ENCODE measurements at places on chromosomes 2 and 18.

- DNase-seq, result no peak
Measured at GRCh38 chr18:39602131-39602530, 2036.5 kb upstream of the CELF4 start.

- no peak for DNase-seq
Measured at GRCh38 chr2:75431763-75432162, 129.0 kb downstream of the EVA1A start.

- peak; percentile 11 for DNase-seq
Measured at GRCh38 chr18:1585881-1586488, 681.3 kb downstream of the ADCYAP1 start.

- no peak for DNase-seq
Measured at GRCh38 chr18:48706731-48707130, 167.9 kb downstream of the CTIF start.

- DNase-seq, result no peak
Measured at GRCh38 chr2:226818930-226819329, 16.9 kb upstream of the RHBDD1 start.

- DNase-seq, result no peak
Measured at GRCh38 chr2:241808721-241809382, at the start of gene NEU4. Gene NEU4 (plus strand): TSS chr2:241809193. CDS start chr2:241814485, 5,292 bp downstream.

DNA sequence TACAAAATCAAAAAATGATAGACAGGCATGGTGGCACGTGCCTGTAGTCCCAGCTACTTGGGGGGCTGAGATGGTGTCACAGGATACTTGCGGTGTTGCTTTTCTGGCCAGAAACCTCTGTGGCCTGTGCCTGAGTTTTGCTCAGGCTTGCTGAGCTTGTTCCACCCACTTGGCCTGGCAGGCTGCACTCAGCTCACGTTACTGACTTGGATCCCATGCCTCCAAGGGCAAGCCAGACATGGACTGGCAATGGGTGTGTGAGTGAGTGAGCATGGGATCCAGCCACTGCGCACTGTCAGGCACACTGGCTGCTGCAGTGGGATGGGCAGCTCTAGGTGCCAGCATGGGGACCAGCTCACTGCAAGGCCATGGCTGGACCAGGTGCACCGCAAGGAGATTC lies 67.9 kb downstream of the NCAPH start:
- no peak for DNase-seq

DNA sequence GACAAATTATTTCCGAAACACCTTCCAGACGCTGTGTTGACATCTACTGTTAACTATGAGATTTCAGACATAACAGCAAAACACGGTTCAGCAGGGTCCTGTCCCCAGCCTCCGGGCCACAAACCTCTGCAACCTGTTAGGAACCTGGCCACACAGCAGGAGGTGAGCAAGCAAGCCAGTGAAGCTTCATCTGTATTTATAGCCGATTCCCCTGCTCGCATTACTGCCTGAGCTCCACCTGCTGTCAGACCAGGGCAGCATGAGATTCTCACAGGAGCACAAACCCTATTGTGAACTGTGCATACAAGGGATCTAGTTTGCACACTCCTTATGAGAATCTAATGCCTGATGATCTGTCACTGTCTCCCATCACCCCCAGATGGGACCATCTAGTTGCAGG lies 31.1 kb downstream of the NDUFA10 start:
- DNase-seq, result no peak

DNA sequence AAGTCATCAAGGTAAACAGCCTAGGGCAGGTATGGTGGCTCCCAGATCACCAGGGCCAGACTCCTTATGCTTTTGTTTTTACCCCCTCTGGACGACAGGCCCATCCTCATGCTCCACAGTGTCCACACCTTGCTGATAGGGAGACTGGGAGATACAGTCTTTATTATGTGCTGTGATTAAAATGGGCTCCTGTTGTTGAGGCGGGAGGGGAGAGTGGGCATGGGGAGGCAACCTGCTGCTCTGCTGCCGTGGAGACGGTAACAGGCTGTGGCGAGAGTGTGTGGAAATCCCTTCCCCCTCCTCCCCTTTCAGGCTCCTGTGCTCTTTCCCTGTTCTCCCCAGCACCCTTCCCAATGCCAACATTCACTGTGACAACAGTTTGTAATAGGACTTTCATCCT lies 38.2 kb upstream of the PNO1 start:
- no peak for DNase-seq

DNA sequence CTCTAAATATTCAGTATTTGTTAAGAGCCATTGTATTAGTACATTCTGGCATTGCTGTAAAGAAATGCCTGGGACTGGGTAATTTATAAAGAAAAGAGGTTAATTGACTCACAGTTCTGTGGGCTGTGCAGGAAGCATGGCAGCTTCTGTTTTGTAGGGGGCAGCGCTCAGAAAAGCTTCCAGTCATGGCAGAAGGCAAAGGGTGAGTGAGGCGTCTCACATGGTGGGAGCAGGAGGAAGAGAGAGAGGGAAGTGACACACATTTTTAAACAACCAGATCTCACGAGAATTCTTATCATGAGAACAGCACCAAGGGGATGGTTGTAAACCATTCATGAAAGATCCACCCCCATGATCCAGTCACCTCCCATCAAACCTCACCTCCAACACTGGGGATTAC lies 13.8 kb upstream of the CCDC102B start:
- no peak for DNase-seq

- no peak for DNase-seq
Measured at GRCh38 chr2:149725234-149725633, 137.7 kb upstream of the MMADHC start.

GRCh38 chr2:207231106-207231865 lies 65.5 kb upstream of the KLF7 start:
- DNase-seq, result no peak

GRCh38 chr2:45974056-45974455 lies 322.6 kb downstream of the PRKCE start:
- no peak for DNase-seq

DNA sequence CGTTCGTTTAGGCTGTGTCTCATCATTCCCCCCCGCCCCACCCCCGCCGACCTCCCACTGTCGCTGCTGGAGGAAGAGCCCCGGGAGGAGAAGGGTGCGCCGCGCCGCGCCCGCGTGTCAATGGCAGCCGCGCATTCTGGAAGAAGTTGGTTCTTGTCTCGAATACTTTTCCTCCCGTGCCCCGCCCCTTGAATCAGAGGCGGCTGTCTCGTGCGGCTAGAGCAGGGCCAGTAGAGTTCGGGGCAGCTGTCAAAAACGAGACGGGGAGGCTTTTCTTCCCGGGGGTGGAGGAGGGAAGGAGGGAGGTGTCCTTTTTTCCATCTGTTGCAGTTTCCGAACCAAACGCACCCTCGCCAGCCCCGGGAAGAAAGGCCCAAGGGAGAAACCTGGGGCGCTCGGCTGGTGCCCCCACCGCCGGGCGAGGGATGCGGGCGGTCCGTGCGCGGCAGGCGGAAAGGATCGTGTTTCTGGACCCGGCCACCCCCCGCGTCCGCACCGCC lies 410 bp upstream of the TGIF1 start:
- DNase-seq, result no peak

DNA sequence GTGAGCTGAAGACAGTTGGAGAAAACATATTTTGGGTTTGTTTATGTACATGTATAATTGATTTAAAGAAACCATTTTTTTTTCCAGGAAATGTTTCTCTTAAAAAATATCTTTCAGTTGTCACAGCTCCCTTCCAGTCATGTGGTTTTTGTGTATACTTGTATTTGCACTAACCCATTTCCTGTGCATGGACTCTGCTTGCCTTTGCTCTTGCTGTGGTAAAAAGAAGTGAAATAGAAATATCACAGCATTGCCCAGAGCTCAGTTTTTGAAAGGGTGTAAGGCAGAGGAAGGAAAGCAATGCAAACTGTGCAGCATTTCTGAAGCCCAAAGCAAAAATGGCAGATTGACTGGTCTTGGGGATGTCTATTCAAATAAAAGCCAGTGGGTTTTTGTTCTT lies 10.4 kb upstream of the DOCK10 start:
- DNase-seq, result no peak

- DNase-seq, result no peak
Measured at GRCh38 chr2:56134861-56135260, 48.9 kb upstream of the CCDC85A start.

DNA sequence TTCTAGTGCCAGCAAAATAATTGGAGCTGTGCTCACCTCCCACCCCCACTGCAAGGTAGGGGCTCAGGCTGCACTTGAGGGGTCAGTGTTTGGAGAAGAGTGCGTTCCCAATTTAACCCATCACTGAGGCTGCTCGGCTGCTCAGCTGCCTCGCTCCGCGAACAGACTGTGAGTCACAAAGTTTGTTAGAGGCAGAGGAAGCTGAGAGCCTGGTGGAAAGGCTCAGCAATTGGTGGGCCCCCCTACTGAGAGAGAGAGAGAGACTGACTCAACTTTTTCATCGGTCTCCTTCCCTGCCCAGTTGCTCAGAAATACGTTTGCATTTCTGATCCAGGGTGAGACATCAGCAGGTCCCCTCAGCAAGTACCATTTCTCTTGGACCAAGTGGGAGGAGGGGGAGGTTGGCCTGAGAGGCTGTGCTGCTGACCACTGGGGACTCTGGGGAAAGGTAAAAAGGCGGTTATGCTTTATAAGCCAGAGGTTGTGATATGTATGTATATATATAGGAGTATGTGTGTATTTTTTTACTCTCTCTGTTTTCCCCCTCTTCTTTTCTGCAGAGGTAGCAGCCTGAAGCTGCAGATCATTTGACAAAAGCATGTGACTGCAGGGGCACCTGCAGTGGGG lies 1.5 kb downstream of the EFR3B start:
- DNase-seq, result peak; percentile 71

DNA sequence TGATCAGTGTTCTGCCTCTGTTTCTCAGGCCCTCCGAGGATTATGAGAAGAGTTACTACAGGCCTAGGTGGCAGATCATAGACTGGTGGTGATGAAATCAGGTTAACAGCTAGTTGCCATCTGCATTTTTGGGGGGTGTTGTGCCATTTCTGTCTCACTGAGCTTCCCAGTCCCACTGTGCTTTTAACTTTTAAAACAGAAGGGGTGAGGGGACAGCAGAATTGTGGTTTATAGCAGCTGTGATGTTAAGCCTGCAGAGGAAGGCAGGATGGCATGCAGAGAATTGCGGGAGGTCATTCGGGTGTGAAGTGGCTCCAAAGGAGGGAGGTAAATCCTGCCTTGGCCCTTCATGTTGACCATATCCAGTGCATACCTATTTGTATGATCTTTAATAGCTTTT lies 5.0 kb downstream of the CAB39 start:
- no peak for DNase-seq

GRCh38 chr2:24233321-24233720 lies 58.5 kb downstream of the FAM228A start:
- peak; percentile 51 for DNase-seq

DNA sequence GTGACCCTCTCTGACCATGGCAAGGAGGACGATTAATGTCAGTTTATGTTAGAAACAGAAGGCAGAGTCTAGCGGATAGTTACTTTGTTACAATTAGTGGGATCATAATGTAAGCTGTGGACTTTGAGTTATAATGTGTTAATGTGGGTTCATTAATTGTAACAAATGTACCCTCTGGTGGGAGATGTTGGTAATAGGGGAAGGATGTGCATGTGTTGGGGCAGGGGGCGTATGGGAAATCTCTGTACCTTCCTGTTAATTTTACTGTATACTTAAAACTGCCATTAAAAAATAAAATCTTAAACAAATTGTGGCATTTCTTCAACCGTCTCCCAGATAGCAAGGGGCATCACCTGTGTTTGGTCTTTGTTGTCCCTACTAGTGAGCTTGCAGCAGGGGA lies 4.8 kb downstream of the UBE2F start:
- no peak for DNase-seq

DNA sequence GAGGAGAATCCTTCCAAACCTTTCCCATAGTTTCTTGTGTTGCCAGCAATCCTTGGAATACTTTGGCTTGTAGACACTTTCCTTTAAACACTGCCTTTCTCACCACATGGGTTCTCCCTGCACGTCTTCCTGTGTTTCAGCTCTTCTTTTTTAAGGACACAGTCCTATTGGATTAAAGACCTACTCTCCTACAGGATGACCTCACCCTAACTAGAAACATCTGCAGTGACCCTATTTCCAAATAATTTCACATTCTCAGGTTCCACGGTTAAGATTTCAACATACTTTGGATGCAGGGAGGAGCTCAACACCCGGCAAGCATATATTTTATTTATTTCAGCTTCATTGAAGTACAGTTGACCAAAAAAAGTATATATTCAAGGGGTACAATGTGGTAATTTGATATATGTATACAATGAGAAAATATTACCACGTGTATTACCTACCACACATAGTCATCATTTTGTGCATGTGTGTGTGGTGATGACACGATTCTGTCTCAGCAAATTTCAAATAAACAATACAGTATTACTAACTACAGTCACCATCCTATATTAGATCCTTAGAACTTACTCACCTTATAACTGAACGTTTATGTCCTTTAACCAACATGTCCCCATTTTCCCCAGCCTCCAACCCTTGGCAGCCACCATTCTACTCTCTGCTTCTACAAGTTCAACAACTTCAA lies 745.0 kb downstream of the CBLN2 start:
- peak; percentile 79 for DNase-seq

- no peak for DNase-seq
Measured at GRCh38 chr2:22450831-22451230, 934.1 kb upstream of the KLHL29 start.

GRCh38 chr2:30688956-30689401 lies 118.3 kb downstream of the CAPN13 start:
- DNase-seq, result no peak

DNA sequence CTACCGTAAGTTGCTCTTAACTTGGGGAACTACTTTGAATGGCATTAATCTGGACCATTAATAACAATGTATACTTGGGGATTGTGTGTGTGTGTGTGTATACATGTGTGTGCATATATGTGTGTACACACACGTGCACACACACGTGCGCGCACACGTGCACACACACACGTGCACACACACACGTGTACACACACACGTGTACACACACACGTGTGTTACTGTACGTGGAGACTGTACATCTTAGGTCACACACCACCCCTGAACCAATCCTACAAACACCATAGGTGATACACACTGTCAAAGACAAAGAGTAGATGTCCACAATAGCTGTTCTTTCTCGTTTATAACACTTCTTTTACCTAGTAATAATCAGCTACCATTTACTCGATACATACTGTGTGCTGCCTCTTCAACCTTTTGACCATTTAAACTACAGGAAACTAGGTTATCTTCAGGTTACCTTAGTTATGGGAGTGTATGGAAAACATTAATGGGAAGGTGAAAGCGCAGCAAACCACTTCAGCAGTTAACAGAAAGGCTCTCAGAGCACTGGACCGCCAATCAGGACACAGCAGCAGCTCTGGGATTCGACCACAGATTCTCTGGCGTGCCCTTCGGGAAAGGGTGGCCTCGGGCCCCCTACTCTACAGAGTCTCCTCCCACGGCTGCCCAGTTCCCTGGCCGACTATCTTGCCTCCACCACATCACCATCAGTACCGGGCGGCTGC lies 894 bp upstream of the GCC2 start:
- DNase-seq, result no peak

DNA sequence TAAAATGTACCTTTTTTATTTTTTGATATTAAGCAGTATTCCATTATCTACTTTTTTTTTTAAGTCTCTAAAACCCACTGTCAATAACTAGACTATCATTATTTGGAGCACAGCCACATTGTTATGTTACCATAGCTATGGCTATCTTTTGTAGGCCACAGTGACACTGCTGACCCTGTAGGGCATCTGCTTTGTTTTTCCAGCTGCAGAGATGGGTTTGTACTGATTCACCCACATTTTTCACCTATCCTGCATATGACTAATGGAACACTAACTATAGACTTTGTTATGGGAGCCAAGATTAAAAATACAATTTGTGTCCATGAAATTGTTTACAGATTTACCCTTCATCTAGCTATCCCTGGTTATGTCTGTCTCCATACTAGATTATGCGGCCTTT lies 21.6 kb upstream of the OTX1 start:
- DNase-seq, result peak; percentile 76

GRCh38 chr18:12093520-12094257 lies at the start of gene ANKRD62:
Gene ANKRD62 (plus strand): TSS chr18:12093843. CDS start chr18:12094018, 175 bp downstream.
- DNase-seq, result no peak
